ENCODE measurements at places on chromosomes 16 and 17.

- DNase-seq, result no peak
Measured at GRCh38 chr17:69232650-69233049, 4.0 kb upstream of the ABCA10 start.

- no peak for DNase-seq
Measured at GRCh38 chr17:63996430-63997182, 1.5 kb upstream of the PRR29 start.

DNA sequence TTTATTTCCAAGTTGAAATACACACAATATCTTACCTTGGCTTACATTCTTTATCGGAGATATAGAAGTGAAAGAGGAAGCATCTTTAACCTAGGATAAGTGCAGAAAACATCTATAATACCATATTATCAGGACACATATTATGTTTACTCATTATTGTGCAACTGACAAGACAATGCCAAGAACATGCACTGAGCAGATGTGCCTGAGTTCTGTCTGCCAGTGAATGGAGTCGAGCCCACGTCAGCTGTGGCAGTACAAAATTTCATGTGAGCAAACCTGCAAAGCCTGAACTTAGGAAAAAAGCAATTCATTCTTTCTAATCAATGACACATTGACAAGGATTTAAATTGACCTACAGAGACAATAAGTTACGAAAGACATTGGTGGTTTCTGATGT lies 154.4 kb downstream of the AXIN2 start:
- no peak for DNase-seq

DNA sequence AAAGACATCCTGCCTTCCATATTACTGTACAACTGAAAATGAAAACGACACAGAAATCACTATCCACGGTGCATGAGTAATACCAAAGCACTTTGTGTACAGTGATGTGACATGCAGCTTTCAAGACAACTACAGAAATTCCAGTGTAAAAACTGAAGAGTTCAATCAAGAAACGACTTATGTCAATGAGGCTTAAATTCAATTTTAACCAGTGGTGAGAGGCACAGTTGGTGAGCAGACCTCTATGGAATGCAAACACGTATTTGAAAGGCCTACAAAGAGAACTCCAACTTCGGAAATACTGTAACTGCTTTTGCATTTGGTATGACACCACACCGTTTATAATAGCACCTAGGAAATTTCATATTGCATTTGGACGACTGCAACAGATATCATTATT lies 87.6 kb downstream of the USP31 start:
- DNase-seq, result no peak

GRCh38 chr17:57554826-57555635 lies 190.1 kb downstream of the CCDC182 start:
- DNase-seq, result no peak

DNA sequence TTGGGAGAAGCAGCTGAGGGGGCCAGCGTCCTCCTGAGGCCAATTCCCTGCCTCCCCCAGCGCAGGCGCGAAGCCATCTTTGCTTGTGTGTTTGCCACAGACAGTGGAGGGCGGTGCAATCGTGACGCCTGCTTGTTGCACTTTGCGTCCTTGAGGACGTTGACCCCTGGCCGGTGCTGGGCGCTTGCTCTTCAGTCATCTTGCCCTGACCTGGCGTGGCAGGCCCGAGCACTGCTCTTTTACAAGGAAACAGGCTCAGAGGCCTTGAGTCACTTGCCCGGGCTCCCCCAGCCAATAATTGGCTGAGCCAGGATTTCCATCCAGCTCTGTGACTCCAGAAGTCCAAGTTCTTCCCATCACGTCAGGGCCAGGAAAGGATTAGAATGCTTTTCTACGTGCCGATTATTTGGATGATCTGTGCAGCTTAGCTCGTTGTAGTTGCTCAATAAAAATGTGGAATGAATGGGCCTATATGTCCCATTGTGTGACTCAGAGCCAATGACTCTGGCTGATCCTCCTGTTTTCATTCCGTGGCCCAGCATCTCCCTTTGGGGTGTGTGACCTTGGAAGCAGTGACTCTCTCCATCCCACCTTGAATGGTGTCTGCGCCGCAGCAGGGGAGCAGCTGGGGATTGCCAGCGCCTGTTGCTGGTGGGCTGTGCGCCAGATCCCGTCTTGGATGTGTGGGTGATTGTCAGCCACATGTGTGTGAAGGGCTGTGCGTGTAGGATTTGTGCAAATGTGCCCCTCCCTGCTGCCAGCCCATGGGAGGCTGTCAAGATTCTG lies 214.1 kb downstream of the SEC14L1 start:
- DNase-seq, result peak; percentile 95

DNA sequence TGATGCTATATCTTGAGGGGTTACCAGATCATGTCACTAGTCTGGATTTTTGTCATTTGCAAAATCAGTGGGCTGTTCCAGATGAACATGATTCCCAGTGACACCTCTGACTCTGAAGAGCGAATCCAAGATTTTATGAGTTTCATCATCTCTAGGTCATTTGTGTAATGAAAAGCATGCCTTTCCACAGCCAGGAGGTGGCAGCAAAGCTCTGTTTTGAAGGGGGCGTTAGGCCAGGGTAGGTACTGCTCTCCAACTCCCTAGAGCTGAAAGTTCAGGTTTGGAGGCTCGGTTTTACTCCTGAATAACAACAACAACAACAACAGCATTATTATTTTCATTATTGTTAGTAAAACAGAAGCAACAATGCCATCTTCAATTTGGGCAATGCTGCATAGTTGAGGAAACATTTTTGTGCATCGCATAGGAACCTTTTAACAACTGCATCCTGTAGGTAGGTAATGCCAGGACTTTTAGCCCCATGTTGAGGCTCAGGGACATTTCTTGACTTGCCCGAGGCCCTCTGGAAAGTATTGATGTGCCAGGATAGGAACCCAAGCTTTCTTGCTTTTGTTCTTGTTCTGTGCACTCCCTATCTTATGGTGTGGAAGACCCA lies 77.0 kb downstream of the MYH13 start:
- DNase-seq, result peak; percentile 52

DNA sequence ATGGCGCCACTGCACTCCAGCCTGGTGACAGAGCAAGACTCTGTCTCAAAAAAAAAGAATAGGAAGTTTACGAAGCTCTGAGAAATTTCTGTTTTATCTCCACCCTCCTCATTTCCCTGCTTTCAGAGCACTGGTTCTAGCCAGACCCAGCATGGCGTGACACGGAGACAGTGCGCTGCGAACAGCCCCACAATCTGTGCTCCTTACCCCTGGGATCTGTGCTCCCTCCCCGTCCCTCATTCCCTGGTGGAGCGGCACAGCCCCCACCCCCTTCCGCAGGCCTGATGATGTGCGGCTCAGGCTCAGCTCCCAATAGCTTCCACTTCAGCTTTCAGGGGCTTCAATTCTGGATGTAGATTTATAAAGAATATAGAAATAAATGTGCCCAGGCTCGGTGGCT lies 56.1 kb upstream of the ENDOV start:
- no peak for DNase-seq

GRCh38 chr17:57739402-57740234 lies 5.5 kb downstream of the CCDC182 start:
- DNase-seq, result no peak

GRCh38 chr17:67420994-67421393 lies 43.9 kb downstream of the PITPNC1 start:
- no peak for DNase-seq

GRCh38 chr16:67551091-67551490 lies 11.2 kb upstream of the CTCF start:
- DNase-seq, result no peak

GRCh38 chr16:66275775-66276428 lies 90.6 kb upstream of the CDH5 start:
- peak; percentile 74 for DNase-seq

- DNase-seq, result no peak
Measured at GRCh38 chr16:19463468-19464315, 46.0 kb downstream of the TMC5 start.

DNA sequence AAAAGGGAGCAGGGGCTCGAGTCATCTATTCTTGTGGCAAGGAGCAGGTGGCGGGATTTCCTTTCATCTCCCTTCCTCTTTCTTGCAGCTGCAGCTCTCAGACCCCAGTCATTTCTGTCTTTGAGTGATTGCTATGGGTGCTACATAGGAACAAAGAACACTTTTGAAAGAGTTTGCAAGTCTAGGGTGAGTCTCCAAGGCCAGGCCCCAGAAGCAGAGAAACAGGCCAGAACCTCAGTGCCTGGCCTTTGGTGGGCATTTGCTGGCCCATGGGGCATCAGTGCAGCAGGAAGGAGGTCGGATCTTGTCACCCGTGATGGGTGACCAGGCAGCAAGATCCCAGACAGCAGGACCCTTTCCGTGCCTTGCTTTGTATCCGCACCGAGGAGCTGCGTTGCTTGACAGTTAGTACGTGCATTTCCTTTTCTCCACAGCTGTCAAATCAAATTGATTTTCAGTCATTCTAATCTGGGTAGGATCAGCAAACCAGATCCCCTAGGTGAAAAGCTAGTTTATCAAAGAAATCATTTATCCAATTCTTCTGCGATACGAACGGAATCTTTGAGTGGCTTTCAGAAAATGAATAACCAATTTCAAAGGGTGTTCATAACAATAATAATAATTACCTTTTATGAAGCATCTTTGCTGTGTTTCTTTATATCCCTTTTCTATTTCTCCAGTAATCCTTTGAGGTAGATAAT lies 244.6 kb upstream of the MAF start:
- DNase-seq, result no peak

DNA sequence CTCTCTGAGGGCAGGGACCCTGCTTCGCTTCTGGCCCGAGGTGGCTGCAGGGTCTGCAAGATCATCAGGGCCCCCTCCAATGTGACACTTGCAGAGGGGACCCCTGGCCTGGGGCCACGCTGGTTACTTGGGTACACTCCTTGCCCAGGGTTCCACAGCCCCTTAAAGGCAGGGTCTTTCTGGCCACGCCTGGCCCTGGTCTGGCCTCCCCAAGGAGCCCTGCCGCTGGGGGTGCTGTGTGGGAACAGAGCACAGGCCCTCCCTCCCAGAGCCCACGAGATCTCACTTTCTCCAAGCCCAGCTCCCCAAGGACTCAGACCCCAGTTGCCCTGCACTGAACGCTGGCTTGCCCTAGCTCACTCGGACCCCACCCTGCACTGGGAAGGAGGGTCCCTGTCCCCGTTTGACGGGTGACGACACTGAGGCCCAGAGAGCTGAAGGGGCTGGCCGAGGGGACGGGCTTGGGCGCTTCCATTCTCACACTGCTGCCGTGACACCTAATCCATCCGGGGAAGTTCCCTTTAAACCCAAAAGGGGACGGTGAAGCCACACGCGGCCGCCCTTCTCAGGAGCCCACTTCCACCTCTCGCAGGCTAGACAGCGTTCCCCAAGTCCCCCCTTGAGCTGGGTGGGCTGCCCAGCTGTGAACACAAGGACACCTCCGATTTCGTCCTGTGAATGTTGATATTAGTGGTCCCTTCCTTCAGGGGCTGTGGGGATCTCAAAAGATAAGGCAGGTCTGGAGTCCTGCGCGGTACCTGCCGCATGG lies 26.9 kb upstream of the OSGIN1 start:
- DNase-seq, result no peak

DNA sequence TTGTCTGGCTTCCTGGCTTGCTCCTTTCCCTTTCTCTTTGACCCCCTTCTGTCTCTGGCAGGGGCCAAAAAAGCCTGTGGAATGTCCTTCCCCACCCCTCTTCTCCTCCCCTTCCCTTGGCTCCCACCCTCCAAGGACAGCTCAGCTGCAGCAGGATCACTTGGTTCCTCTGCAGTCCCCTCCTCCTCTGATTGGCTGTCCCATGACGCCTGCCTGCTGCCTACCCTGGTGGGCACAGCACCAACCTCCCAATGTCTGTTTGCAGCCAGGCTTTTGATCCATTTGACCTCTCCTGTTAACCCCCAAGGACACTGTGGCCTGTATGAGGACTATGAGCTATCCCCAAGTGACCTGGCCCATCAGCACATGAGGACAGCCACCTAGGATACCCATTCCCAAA lies 14.8 kb upstream of the MTMR4 start:
- no peak for DNase-seq

DNA sequence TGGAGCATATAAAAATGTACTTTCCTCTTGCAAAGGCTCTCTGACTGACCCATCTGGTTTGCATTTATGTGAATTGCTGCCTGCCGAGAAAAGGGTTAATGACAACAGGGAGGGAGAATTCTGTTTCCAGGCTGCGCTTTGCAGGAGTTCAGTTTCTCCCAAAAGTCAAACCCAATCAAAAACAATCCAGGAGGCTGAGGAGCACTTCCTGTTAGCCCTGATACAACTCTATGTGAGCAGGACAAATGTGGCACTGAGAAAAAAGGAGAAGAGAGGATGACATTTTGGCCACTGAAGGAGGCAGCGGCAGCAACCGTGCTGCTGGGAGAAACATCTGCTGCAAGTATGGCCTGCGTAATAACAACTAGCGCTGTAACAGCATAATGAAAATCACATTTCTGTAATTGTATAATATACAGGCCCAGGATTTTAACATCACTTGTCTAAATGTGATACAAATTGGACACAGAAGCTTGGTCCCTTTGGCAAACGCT lies 26.8 kb upstream of the ELAC2 start:
- no peak for DNase-seq

DNA sequence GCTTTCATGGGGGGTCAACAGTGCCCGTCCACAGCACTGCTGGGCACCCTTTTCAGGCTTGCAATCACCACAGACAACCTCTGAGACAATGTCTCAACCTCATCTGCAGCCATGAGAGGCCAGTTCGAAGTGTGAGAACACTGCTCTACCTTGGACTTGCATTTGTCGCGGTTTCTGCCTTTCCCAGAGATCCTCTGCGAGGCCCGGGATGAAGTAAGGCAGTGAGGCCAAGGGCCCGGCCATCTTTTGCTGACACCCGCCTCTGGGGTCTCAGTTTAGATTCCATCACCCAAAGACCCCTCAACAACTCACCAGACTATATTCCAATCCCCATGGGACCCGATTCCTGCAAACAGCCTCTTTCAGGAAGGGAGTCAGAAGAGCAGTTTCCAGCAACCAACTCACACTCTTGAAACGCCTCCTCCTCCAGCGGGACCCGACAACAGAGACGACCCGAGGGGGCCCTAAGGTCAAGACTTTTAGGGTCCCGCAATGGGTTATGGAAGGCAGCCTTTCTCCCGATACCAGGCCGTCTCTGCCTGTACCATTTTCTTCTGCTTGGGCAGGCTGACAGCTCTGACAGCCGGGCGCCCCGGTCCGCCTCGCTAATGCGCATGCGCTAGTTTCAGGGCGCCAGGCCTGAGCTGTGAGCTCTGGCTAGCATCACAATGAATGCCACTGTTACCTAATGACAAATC lies 576.0 kb downstream of the KCNJ18 start:
- DNase-seq, result no peak

DNA sequence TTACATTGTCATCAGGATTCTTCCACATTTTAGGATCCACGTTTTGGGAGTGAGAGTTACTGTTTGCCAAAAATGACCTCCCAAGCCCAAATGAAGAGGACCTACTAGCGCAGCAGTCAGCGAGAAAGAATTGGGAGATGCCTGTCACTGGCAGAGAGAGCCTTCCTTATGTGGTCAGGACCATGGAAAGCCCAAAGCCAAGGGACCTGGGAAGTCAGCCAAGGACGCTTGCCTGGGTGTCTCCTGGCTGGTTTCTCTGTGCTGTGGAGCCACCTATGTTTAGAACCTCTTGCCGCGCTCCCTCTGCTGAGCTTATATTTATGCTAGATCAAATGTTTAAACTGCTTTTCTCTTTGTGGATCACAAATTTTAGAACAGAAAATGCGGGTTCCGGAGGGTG lies 24.9 kb upstream of the RHBDL3 start:
- no peak for DNase-seq

- DNase-seq, result no peak
Measured at GRCh38 chr17:74391771-74392170, 24.5 kb downstream of the GPR142 start.

- no peak for DNase-seq
Measured at GRCh38 chr17:3974138-3974687, 10.0 kb upstream of the ATP2A3 start.

- DNase-seq, result no peak
Measured at GRCh38 chr16:27678955-27679354, 129.0 kb downstream of the KATNIP start.
